ENCODE measurements at places on chromosomes 3 and 15. TPM values are rescaled to one million over a fixed set of nuclear protein-coding genes. Genes with fewer than 3 reads are reported as not detected.

INO80 gene
- total RNA-seq: 24.9 TPM

THSD4 gene
- 50.9 TPM for total RNA-seq

TMCO5A gene
- total RNA-seq: 0.49 TPM

CDC25A gene
- 0.90 TPM for total RNA-seq

PLSCR2 gene
- not detected for total RNA-seq

ROPN1 gene
- not detected for total RNA-seq

THAP10 gene
- total RNA-seq: 7.9 TPM

TRIM59 gene
- 47.8 TPM for total RNA-seq

EFCAB12 gene
- total RNA-seq: not detected

AADACL2 gene
- not detected for total RNA-seq

HHLA2 gene
- total RNA-seq: not detected

CCNL1 gene
- total RNA-seq: 138 TPM

CPEB1 gene
- 40.9 TPM for total RNA-seq

RAB27A gene
- total RNA-seq: 27.7 TPM

PTH1R gene
- total RNA-seq: not detected

P2RY14 gene
- 0.41 TPM for total RNA-seq

SYNPR gene
- total RNA-seq: not detected

NMNAT3 gene
- total RNA-seq: 1.8 TPM
